ENCODE measurements at places on chromosomes 3 and 15.

- no peak for DNase-seq
These were observed at the start of gene KBTBD12 for GRCh38 chr3:127915115-127915936. KBTBD12 (plus strand) TSS chr3:127915232; CDS start chr3:127923062, 7,830 bp downstream.

DNA sequence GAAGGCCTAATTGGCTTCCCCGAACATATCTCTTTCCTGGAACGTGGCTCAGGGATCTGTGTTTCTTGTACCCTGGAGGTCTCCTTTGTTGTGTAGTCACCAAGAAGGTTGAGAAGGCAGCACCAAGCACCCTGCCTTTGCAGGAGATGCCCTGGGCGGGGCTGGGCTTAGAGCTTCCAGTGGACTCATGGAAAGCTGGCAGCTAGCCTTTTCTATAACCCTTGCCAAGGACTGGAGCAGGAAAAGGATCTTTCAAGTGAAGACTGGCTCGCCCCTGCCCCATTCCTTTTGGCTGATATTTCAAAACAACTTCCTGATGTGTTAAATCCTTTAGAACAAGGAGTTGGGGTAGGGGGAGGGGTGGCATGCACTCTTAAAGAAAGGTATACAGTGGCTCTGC lies 58.9 kb upstream of the EPHA6 start:
- no peak for DNase-seq

DNA sequence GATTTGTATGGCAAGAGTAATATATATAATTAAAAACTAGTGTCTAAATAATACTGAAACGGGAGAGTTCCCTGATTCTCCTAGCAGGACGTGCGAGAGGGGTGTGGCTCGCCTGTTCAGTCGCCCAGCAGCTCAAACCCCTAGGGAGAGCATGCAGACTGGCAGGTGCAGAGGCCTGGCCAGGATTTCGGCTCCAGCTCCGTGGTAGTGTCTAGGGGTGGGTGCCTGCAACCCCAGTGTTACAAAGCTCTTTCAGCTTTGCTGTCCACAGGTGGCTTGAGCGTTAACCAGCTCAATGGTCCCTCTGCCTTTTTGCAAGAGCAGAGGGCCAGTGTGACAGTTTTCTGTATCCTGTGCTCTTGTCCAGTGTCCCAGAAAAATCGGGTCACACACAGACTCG lies 226.6 kb downstream of the ALCAM start:
- DNase-seq, result no peak

GRCh38 chr3:71885006-71885405 lies 100.1 kb upstream of the PROK2 start:
- DNase-seq, result no peak

- no peak for DNase-seq
These were observed 172.7 kb downstream of the MEGF11 start for GRCh38 chr15:66080717-66081398.

DNA sequence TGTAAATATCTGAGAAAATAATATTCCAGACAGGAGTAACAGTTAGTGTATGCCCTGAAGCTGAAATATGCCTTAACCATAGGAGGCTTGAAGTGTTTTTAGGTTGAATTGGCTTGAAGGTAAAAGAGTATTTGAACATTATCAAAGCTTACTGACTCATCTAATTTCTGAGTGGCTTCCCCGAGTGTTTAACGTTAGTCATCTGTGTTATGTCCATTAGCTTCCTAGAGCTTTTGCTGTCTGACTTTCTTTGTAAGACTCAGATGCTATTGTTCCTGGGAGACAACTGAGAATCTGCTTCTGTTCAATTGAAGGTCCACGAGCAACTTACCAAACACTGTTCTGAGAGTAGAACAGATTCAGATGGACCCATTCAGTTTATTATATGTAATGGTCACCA lies 656.8 kb upstream of the NECTIN3 start:
- DNase-seq, result no peak

GRCh38 chr3:188052169-188053035 lies 101.6 kb upstream of the LPP start:
- no peak for DNase-seq

GRCh38 chr3:172223870-172224269 lies 184.5 kb downstream of the FNDC3B start:
- DNase-seq, result no peak

DNA sequence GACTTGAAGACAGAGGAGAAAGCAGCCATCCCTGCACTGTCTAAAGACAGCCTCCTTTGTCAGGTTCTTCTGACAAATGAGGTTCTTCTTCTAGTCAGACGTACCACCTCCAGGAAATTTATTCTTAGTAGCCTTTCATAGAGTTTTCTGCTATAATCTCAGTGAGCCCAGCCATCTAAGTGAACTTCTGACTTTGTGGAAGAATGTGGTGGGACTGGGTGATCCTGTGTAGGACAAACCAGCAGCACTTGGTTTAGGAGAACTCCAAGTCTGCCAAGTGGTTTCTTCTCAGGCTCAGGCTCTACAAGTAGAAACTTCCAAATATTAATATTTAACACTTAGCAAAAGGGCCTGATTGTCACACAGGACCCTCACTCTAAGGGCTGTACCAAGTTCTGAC lies 52.1 kb downstream of the TIPARP start:
- DNase-seq, result no peak

- DNase-seq, result peak; percentile 39
These were observed 34.8 kb upstream of the CTSH start for GRCh38 chr15:78979456-78980320.

DNA sequence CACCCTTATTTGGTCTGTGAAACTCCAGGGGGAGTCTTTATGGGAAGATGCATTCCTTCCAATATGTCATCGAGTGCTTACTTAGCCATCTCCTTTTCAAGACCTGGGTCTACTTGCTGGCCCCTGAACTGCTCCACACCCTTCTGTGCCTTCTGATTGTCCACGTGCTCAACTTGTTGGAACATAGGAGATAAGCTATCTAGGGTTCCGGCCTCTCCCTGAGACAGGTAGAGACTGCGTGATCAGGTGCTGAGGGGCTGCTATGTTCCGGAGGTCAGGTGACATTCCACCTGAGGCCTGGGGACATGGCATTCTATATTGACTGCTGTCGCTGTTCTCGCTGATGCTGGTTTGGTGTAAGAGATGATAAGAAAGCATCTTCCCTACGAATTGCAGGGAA lies 65.6 kb downstream of the ATP1B3 start:
- no peak for DNase-seq

DNA sequence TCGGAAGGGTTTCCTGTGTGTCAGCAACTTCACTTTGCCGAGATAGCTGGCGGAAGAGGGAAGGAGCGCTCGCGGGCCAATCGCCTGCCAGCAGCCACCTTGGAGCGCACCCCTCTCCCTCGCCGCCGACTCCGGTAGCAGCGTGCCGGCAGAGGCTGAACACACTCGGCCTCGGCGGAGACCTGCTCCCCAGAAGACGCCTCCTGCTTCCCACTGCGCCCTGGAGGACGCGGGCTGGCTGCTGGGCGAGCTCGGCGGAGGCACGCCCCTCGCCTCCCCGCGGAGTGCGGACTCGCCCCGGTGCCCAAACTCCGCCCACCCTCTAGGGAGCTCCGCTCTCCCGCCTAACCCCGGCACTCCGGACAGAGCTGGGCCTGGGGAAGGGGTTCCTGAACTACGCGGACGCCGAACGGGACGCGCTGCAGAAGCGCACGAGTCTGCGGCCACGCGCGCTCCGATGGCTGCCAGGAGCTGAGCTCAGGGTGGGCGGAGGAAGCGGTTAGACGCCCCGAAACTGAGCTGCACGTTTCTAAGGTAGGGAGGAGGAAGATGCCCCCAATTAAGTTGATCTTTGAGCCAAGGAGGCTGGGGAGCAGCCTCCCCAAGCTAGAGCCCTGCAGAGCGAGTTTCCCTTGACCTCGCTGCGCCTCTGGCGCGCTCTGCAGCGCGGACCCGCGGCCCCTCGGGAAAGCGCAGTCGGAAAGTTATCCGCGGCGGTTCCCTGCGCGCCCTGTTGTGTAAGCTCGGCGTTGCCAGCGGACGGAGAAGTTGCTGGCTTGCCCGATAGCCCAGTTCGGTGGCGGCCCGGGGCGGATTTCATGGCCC lies at the start of gene P2RY1:
TSS of gene P2RY1 (plus strand) at position 356 of the 825 bp plus-strand sequence. CDS start 652 bp downstream, outside the sequence.
- no peak for DNase-seq

- DNase-seq, result no peak
These were observed 9.8 kb upstream of the LRRC34 start for GRCh38 chr3:169822540-169822939.

GRCh38 chr15:73650416-73651126 lies 17.4 kb upstream of the NPTN start:
- no peak for DNase-seq

GRCh38 chr3:129503471-129504291 lies 24.8 kb upstream of the RHO start:
- no peak for DNase-seq

- no peak for DNase-seq
These were observed 29.5 kb downstream of the TKT start for GRCh38 chr3:53226142-53226840.

GRCh38 chr15:85580879-85581278 lies 200.5 kb downstream of the AKAP13 start:
- peak; percentile 80 for DNase-seq

DNA sequence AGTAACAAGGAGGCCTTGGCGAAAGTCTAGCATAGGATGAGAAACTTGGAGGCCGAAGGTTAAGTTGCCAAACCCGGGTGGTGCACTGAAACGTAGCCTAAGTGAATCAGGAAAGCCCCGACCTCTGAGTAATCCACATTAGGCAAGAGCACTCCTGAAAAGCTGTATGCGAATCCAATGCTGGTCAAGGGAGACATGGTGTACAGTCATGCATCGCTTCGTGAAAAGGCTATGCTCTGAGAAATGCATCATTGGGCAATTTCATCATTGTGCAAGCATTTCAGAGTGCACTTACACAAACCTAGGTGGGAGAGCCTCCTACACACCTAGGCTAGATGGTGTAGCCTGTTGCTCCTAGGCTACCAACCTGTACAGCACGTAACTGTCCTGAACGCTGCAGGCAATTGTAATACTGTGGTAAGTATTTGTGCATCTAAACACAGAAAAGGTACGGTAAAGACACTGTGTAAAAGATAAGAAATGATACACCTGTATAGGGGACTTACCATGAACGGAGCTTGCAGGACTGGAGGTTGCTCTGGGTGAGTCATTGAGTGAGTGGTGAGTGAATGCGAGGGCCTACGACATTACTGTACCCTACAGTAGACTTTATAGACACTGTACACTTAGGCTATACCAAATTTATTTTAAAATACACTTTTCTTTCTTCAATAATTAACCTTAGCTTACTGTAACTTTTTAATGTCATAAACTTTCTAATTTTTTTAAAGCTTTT lies 222.5 kb downstream of the SHQ1 start:
- no peak for DNase-seq

- no peak for DNase-seq
These were observed 153.8 kb downstream of the SPATA16 start for GRCh38 chr3:172987273-172987672.

- DNase-seq, result no peak
These were observed 129.2 kb upstream of the IL12A start for GRCh38 chr3:159859424-159859823.

DNA sequence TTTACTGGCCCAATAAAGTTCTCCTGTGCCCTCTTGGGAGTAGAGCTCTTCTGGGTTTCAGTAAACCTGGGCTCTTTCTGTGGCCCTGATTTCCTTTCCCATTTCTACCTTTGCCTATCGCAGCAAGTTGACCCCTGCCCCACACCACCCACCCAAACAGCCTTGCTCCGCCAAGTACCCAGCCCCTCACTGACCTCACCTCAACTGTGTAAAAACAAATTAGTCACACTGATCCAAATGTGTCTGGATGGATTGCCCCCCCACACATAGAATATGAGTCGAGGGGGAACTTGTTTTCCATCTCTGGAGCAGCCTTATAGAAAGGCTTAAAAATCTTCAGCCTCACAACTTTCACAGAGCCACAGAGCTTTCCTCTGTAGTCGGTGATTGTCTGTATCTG lies 28.6 kb upstream of the VEPH1 start:
- DNase-seq, result no peak

DNA sequence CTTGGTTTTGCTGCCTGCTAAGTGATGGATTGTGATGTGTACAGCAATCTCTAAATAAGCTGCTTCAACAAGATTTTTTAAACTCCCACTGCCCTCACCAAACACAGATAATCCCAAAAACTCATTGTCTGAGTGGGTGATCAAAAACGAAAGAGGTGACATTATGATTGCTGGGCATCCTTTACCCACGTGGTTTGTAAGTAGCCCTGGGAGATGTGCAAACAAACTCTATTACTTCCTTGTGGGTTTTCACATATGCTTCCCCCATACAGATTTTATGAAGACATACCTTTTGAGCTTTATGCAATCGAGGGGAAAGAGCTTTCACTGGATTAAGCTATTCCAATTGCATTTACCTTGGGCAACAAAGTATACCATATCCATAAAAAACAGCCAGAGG lies 1000.4 kb downstream of the FHIT start:
- DNase-seq, result no peak

DNA sequence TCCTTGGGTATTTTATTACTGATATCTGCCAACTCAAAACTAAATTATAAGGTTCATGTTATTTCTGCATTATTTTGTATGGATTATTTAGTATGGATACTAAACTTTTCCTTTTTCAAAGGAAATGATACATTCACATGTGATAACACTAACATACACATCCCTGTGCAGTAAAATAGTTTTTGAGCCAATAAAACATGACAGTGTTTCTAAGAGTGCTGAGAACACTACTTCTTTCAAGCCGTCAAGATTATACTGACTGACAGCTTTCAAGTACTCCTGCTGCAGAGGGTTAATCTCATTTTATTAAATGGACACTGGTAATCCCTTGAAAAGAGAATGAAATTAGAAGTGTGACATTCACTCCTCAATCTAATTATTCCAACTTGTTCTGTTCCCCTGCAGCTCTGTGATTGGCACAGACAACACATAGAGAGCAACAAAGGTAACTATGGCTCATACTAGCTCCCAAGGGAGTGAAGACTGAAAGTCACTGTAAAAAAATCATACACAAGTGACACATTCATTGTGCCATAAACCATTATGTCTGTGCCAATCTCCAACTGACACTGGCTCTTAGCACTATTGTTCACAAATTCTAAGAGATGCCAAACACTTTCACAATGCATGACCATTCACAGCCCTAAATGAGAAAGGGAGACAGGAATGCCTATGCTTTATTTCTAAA lies 468.6 kb downstream of the SHQ1 start:
- DNase-seq, result no peak

- no peak for DNase-seq
These were observed 309.6 kb downstream of the PYDC2 start for GRCh38 chr3:191770541-191770940.

DNA sequence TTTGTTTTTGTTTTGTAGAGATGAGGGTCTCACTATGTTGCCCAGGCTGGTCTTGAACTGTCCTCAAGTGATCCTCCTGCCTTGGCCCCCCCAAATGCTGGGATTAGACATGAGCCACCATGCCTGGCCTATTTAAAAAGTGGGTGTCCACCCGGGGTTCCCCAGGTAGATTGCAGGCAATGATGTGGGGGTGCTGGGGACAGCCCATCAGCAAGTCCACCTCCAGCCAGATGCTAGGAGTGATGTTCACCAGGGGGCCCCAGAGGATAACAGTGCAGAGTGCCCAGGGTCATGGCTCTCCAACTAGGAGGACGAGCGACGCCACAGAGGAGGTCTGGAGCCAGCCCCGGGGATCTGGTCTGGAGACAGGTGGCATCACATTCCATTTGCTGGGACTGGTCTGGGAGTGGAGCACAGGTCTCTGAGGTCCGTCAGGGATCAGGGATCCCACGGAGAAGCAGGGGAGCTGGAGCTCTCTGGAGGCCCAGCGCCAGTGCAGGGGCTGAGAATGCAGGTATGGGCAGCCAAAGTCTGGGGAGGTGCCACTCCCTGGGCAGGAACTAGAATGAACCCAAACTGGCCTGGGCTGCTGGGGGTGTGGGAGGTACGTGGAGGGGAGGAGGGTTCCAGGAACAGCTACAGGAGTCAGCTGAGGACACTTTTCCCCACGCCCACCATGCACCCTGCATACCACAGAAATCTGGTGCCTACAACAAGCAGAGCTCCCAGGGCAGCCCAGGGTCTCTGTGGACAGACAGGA lies 51.2 kb upstream of the PCSK6 start:
- no peak for DNase-seq

- no peak for DNase-seq
These were observed 1.9 kb downstream of the RAP2B start for GRCh38 chr3:153163756-153164550.
